Muscle of back (tissue), 13 donors: ENCODE measurements at places on chromosomes 4 and X. TPM values are rescaled to one million over a fixed set of nuclear protein-coding genes. Genes with fewer than 3 reads are reported as not detected.

DNA sequence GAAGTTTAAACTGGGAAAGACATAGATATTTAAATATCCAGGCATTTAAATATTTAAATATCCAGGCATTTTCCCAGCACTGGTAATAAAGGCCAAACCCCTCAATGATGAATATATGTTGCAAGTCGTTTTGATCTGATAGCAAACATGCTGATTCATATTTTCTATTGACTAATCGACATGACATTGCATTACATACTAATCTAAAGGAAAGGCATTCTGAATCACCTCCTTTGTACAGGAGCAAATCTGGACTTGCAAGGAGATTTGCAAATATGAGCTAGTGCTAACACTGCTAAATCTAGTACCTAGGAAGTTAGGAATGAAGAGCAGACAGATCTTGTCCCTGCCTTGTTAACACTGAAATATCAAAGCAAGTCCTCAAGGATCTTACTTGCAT lies 207.3 kb downstream of the SLC7A11 start:
- DNase-seq: peak; percentile 42

- no peak for DNase-seq
Observed at GRCh38 chr4:40829586-40829985, 79.8 kb downstream of the NSUN7 start.

- no peak for DNase-seq
Observed at GRCh38 chrX:31593353-31593752, 521.5 kb upstream of the FTHL17 start.

DNA sequence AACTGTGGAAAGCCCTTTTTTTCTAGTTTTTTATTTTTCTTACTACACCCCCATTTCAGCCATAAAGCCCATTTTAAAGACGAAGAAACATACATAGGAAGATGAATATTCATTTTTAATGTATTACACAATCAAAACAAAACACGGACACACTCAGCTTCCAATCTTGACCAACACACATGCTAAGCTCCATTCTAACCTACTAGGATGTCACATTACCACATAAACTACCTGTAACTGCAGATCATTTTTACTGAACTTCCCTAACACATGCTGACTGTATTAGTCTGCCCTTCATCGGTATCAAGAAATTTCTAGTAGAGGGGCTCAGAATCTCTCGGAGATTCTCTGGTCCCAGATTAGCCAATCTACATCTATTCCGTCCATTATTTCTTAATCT lies 1.8 kb downstream of the CCNI start:
- DNase-seq: no peak

RS1 gene
- not detected for polyA plus RNA-seq

USO1 gene
- polyA plus RNA-seq: 198 TPM
